Epithelial cell of esophagus (primary cell): ENCODE measurements at places on chromosomes 4 and X.
A peak's percentile ranks its signal among the peaks of the same experiment; 100 is the strongest.

- peak; percentile 79 for DNase-seq
These were observed 197.7 kb downstream of the SPATA18 start for GRCh38 chr4:52248820-52249219.

DNA sequence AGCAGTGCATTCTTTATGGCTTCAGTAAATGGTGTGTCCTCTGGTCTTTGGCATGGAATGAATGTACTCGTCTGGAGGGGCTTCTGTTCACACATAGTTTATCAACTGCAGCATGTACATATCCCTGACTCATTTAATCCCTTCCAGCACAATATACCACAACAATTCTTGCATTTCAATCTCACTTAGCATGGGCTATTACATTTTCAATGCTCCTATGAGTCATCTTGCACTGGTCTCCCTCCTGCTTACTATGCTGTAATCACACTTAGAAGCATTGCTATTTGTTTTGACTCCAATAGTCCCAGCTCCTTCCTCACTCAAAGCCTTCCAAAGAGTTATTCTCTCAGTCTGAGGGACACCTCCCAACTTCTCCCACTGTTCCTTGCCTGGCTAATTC is 180.9 kb upstream of the NUDT10 start:
- no peak for DNase-seq

DNA sequence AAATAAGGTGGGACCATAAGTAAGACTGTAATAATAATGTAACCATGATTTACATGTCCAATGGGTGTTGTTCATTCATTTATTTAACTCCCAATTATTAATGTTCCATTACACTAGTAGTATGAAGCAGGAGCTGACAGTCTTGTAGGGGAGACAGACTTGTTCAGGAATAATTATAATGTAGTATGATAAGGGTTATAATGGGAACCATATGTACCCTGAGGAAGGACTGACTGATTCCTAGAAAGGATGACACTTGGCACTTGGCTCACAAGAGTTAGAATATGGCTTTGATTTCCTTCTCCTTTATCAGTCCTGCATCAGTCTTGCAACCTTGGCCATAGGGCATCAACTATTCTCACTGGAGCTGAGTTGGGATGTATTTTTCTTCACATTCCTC is 24.2 kb downstream of the PCDH7 start:
- no peak for DNase-seq

- peak; percentile 39 for DNase-seq
These were observed 455.4 kb upstream of the ADGRL3 start for GRCh38 chr4:60744767-60745166.

DNA sequence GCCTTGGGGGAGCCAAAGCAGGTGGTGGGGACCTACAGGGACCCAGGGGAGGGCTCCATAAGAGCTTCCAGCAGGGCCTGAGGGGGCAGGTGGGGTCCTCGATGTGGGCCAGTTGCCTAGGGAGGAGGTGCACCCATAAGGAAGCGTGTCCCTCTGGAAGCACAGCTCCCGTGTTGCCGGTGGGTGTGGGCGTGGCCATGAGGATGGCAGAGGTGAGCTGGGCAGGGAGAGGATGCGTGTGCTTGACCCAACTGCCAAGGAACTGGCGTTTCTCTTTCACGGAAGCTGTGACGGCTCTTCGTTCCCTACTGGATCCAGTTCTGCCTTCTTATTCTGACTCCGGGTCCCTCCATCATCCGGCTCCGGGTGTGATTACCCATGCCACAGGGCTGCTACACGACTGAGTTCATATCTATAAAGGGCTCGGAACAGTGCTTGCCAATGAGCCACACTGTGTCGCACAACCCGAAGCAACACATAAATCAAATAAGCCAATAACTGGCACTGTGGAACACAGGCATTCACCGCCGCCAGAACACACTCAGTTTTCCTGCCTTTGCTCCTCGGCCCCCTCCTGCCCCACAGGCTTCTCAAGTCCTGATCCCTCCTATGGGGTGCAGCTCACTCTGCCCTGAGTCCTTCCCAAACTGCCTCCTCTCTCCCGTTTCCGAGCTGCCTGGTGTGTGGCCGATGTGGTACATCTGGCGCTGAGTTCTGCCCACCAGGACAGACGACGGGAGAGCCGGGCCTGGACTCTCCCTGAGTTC is 35.5 kb downstream of the RNF212 start:
- no peak for DNase-seq

DNA sequence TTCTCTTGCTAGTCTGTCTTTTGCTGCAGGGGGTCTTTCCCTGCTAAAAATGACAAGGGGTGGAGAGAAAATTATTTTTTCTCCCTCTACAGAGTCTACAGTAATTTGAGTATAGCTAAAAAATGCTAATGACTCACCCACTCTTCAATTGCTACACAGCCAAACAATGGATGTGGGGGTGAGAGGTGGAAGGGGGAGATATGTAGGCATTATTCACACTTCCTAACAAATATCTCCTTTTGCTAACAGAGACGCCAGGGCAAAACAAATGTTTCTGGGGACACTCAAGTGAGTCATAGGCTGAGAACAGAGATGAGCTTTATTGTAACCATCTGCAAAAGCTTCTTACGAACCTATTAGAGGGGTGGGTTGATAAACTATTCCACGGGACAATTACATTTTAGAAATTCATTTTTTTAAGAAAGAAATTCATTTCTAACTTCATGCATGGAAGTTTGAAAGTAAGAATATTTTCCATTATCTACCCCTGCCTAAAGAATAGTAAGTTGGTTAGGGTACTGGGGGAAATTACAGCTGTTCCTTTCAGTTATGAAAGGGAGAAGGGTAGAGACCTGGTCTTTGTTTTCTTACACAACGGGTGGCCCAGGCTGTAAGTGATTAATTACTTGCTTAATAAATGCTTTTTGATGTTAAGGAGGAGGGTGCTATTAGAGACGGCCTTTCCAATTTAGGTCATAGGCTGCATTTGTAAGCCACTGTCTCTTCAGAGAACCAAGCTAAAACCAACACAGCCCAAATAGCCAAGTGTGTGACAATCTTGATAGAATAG is 12.8 kb downstream of the SCD5 start:
- DNase-seq, result peak; percentile 89

- DNase-seq, result peak; percentile 34
These were observed 107.6 kb downstream of the PDLIM5 start for GRCh38 chr4:94559351-94559806.

GRCh38 chrX:149937871-149938426 is 342 bp downstream of the EOLA2 start:
- DNase-seq, result no peak

GRCh38 chr4:110344165-110344564 is 131.8 kb upstream of the ENPEP start:
- peak; percentile 19 for DNase-seq

DNA sequence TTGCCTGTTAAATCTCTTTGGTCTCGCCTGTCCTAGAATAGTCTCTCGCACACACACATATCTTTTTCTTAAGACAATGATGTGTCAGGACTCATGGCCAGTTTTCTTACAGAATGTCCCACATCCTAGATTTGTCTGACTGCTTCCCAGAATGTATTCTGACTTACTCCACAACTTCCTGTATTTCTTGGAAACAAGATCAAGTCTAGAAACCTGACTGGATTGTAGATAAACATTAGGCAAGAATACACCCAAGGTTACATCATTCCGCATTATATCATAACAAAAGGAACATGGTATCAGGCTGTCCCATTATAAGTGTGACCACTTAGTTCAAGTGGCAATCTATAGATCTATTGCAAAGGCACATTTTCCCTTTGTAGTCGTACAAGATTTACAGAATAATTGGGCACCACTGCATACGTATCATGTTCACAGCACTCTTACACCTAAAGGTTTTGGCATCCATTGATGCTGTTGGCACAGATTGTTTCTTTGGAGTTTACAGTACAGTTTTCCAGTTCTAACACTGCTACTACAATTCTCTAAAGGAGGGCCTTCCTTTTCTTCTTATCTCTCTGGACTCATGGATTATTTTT is 56.4 kb downstream of the FBXW7 start:
- DNase-seq, result peak; percentile 80

DNA sequence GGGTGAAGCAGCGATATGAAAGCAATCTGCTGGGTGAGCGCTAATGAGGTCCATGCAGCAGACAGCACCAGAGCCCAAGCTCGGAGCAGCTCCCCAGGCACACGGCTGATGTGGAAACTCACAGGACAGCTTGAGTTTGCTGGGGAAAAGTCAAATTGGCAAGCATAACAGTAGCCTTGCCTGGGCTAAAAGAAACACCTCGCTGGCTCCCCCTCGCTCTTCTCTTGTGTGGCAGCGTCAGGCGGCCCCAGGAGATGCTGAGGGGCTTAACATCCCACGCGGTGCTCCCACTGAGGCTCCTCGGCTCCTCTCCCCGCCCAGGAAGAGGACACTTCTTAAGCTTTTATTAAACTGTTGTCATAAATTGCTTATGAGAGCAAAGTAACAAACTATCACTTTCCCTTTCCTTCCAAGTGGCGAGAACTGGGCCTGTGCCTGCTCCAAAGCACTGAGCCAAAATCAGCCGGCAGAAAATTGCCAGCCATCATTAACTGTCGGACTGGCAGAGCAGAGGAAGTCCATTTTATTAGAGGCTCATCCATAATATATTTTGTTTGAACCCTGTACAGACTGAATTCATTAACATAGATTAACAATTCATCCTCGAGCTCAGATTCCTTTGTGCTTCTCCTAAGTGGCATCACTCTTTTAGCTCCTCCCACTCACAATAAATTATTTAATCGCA is 111.4 kb downstream of the TSPAN5 start:
- no peak for DNase-seq

DNA sequence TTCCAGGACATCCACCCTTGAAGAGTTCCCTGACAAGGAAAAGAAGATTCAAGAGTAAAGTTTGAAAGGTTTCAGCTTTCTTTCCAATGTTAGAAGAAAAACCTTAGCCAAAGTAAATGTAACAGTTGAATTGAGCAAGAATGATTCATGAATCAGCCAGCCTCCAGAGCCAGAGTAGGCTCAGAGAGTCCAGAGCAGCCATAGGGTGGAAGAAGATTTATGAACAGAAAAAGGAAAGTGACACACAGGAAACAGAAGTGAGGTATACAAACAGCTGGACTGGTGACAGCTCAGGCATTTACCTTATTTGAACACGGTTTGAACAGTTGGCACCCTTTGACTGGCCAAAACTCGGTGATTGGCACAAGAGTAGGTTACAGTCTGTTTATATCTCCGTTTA is 63.2 kb downstream of the QDPR start:
- DNase-seq, result peak; percentile 68

- DNase-seq, result peak; percentile 86
These were observed 170.6 kb upstream of the S100G start for GRCh38 chrX:16479206-16479869.

- DNase-seq, result no peak
These were observed 56.5 kb downstream of the STAG2 start for GRCh38 chrX:124018023-124018422.

DNA sequence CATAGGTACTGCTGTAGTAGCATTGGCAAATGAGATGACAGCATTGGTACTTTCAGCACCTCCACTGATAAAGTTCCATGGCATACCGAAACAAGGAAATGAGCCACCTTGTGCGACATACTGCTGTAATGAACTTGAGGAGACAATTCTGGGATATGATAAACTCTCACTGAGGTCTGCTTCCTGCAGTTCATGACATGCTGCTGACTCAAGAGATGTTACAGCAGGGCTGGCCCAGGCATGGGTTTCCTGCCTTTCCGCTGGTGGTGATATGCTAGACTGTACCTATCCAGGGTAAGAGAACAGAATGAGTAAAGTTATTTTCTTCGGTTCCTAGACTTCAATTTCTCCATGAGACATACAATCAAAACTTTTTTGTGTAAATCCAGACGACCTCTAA is 17.1 kb downstream of the BEND2 start:
- DNase-seq, result peak; percentile 20

DNA sequence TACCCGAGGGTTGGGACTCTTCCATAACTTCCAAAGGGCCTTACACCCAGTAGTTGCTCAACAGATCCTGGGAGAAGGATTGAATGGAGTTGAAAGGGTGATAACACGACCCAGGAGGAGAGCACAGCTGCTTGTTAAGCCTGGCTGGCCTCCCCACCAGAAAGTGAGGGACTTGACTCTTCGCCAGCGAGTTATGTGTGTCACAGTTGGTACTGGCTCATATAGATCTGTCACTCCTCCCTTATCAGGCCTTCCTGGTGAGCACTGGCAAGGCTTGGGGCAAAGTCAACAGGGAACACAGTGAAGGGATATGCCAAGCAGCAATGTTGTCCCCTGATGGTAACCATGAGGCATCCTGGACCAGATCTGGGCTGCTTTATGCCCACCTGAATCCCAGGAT is 35.8 kb downstream of the APLN start:
- no peak for DNase-seq

DNA sequence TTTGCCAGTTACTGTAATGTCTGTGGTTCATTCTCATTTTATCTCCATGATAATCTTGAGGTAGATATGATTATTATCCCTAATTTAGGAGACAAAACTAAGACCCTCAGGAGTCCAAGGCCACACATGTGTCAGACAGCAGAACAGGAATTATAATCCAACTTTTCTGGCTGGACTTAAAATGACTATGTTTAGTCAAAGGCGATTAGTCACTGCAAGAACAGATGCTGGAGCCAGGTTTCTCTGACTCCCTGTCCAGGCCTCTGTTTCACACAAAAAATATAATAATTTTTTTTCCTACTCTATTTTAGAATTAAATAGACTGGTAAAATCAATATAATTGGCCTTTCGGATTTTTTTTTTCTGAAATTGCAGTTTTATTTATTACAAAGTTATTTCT is 56.7 kb upstream of the TMEM131L start:
- DNase-seq, result peak; percentile 56

DNA sequence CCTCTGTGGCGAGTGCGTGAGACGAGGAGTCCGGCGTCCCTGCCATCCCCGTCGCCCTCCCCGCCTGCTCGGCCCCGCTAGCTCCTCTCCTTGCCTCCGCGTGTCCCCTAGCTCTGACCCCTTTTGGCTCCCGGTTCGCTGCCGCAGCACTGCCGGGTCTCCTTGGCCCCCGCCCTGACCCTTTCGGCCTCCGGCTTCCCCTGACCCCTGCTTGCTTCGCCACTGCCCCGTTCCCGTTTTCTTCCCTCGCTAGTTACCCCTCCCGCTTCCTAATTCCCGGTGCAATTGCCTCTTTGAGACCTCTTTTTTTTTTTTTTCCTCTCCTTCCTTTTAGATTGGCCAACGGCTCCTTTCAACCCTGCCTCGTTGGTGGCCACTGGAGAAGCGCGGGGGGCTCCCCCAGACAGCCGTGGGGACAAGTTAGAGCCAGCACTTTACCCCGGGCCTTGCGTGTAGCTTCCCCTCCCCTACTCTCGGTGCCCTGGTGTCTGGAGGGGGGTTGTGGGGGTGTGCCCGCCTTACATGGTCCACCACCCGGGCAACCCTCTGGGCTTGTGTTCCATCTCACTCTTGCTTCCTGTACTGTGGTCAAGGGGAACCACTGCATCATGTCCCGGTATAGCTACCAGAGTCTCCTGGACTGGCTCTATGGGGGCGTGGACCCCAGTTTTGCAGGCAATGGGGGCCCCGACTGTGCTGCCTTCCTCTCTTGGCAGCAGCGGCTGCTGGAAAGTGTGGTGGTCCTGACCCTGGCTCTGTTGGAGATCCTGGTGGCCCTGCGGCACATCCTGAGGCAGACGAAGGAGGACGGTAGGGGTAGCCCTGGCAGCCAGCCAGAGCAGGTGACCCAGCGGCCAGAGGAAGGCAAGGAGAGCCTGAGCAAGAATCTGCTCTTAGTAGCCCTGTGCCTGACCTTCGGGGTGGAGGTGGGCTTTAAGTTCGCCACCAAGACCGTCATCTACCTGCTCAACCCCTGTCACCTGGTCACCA is 548 bp downstream of the TMEM164 start:
- no peak for DNase-seq
